DMS79 treated with DMSO at 0.1 percent for 48 hours (cell line): ENCODE measurements at places on chromosomes 4 and X.

DNA sequence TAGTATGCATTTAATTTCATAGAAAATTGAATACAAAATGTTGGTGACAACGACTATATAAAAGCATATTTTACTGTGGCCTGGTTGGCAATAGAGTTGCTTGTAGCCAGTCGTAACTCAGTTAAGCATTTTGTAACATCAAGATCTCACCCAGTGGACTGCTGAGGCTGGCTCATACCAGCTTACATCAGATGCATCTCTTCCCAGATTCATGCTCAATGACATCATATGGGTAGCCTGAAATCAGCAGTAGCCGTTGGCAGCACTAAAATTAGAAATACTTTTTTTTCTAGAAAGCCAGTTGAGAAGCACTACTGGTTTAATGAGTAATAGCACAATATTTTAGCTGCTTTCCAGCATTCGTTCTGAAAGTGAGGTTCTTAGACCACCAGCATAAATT, 341.2 kb downstream of the TECRL start:
- DNase-seq, result no peak

GRCh38 chrX:72313707-72314641, 8.3 kb upstream of the CITED1 start:
- no peak for DNase-seq

DNA sequence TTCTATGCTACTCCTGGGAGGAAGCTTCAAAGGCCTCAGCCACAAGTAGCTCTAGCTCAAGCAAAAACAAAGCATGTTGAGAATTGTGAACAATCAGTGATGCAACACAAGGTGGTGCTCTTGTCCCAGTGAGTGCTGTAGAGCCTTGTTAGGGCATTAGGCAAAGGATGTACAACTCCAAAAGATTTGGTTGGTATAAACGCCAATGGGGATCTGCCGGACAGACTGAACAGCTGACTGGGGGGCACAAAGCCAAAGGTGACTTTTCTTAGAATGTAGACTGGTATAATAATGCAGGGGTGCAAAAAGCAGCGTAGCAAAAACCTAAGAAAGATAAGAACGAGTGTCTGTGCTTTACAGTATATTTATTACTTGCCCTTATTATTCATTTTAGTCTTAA, 62.6 kb upstream of the ALB start:
- peak; percentile 11 for DNase-seq

DNA sequence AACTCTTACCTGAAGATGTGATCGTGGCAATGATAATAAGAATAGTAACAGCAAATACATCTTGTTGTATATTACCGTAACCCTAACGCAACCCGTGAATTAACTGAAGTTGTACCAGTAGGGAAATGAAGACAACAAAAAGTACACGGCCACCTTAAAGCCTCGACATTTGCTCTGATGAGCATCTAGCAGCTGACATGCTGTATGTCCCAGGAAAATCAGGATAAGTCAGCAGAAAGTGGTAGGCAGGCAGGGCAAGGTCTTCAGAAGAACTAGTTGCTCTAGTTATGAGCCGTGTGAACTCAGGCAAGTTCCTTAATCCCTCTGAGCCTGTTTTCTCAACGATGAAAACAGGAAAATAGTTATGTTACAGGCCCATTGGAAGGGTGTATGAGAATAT, 7.7 kb upstream of the ASB5 start:
- DNase-seq, result no peak

- DNase-seq, result no peak
Observed at GRCh38 chr4:25420931-25421330, 43.9 kb downstream of the ANAPC4 start.

- no peak for DNase-seq
Observed at GRCh38 chrX:10447564-10448214, 172.7 kb downstream of the MID1 start.

DNA sequence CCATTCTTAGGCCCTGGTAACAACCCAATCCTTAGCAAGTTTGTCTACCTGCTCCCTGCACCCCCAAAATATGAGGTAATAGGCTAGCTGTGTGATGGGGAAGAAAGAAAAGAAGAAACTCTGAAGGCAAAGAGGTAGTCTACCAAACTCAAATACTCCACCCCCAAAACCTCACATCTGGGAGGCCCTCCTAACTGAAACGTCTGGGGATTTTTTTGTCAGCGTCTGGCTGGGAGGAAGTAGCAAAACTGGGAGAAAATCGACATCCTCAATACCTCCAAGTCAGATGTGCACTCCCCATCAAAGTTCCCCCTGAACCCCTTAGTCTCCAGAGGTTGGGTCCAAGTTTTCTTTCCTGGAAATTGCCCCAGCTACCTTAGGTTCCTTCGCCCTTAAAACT, 1.0 kb downstream of the LAMP2 start:
- no peak for DNase-seq

DNA sequence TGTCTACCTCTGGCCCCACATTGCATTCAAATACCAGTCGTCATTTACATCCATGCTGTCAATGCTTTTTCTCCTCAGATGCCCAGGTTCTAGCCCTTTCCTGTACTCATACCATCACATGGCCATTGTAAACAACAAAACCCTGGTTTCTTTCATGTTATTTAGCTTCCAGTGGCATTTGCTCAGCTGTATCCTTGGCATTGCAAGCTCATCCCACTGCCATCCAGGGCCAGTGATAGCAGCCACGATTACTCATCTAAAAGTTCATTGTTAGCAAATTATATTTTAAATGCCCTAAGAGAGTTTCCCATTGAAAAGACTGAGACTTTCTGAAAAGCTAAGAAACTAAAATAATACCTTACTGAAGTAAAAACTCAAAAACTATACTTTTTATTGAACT, 34.0 kb downstream of the VEGFC start:
- no peak for DNase-seq

DNA sequence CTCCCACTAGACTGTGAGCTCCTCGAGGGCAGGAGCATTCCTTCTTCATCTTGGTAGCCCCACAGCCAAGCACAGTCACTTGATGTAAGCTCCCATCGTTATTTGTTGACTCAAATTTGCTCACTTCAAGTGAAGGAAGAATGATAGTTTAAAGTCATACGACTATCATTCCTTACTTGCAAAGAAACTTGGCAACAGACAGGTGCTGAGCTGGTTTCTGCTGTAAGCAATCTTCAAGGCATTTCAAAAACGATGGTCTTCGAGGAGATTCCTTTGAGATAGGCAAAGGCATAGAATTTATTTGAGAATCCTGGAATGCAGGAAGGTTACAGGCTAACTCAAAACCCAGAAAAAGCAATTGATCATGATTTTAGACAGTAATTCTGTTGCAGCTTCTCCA, 64.8 kb downstream of the QDPR start:
- DNase-seq, result no peak

- no peak for DNase-seq
Observed at GRCh38 chr4:108035691-108036090, 46.0 kb downstream of the HADH start.

GRCh38 chr4:36761607-36762006, 480.2 kb downstream of the DTHD1 start:
- no peak for DNase-seq

- DNase-seq, result no peak
Observed at GRCh38 chr4:7564242-7564641, 129.5 kb upstream of the PSAPL1 start.
